ENCODE measurements at places on chromosomes 6 and 20.

DNA sequence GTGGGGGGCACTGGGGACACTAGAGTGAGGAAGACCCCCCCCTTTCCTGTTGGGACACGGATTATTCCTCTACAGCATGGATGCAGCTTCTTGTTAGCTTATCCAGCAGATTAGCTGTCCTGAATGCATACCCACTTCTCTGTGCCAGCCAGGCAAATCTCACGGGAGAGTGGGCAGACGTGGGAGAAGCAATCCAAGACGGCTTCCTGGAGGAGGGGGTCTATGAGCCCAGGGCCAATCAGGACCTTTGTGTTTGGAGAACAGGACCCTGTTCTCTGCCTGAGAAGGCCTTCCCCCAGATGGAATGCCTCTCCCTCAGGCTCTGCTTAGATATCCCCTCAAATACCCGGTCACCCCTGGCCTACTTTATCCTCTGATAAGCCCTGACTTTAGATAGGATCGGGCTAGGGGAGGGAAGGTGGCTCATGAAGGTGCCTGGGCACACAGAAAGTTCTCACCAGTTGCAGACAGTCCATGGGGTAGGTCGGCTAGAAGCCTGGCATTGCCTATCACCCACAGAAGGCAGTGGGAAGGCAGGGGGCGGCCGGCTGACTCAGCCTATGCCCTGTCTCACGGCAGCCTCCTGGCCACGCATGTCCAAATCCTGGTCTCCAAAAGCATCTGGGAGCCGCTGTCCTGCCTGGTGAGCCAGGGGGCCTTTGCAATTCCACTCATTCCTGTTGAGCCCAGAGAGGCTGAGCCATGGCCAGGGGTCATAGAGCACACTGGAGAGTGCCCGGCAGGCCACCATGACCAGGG, 34.7 kb downstream of the SUN5 start:
- DNase-seq = no peak

DNA sequence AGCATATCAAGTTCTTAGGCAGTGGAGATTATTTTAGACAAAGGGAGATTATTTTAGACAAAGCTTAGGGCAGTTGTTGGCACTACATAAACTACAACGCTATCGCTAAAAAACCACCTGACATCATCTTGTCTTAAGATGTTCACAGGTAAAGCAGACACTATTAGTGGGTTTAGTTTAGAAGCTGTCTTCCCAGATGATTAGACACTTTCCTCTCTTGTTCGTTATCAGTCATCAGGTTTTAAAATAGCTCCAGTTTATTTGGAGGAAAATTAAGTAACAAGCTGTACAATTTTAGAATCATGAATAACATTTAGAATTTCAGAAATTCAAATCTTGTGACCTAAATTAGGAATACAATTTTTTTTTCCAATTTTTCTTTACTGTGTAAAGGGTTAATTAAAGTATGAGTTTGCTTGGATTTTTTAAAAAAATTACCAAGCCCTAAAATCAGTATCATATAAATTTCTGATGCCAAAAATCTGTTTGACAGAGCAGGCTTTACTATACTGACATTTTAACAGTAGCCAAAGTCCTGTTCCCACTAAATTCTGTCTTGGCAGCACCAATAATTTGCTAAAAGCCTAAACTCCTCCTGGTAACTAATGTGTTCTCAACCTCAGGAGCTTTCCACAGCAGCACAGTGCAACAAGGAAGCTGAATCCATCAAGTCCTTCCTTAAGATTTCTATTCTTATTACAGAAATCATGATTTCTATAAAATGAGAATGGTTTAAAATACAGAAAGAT, 109.0 kb downstream of the HIVEP2 start:
- no peak for DNase-seq

- DNase-seq = no peak
Measured at GRCh38 chr6:134666125-134666524, 283.8 kb downstream of the ALDH8A1 start.

DNA sequence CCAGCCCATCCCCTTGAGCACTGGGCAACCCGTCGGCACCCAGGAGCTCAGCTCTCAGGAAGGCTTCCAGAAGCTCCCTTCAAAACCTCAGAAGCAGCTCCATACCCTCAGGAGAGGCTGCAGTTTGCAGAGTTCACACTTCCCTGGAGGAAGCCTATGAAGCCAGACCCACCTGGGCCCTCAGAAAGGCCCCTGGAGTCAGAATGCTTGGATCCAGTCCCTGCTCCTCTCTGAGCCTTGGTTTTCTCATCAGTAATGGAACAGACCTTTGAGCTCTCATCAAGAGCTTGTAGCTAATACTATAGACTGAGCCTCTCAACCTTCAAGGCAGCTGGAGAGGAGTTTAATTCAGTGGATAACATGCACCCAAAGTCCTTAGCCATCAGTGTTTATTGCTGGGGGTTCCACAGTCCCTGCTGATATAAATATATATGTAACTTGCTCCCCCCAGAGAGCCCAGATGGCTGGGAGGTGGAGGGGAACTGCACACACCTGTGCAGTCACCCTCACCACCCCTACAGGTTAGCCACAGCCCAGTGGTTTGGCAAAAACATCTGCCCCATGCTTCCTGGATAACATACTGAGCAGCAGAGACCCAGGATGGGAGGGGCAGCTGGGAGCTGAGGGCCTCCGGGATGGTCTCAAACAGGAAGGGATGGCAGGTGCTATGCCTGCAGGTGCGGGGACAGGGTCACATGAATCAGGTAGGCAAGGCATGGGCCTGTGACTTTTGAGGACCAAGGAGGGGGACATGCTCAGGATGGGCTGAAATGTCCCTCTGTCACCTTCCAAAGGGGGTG, 120.1 kb downstream of the SNX5 start:
- DNase-seq = no peak

Data from iPS-NIHi11 (cell line).